NCI-H1694 treated with DMSO at 0.1 percent for 48 hours (cell line): ENCODE measurements at places on chromosomes 6 and 20.

- no peak for DNase-seq
Observed at GRCh38 chr6:28537065-28537464, 11.4 kb downstream of the GPX5 start.

DNA sequence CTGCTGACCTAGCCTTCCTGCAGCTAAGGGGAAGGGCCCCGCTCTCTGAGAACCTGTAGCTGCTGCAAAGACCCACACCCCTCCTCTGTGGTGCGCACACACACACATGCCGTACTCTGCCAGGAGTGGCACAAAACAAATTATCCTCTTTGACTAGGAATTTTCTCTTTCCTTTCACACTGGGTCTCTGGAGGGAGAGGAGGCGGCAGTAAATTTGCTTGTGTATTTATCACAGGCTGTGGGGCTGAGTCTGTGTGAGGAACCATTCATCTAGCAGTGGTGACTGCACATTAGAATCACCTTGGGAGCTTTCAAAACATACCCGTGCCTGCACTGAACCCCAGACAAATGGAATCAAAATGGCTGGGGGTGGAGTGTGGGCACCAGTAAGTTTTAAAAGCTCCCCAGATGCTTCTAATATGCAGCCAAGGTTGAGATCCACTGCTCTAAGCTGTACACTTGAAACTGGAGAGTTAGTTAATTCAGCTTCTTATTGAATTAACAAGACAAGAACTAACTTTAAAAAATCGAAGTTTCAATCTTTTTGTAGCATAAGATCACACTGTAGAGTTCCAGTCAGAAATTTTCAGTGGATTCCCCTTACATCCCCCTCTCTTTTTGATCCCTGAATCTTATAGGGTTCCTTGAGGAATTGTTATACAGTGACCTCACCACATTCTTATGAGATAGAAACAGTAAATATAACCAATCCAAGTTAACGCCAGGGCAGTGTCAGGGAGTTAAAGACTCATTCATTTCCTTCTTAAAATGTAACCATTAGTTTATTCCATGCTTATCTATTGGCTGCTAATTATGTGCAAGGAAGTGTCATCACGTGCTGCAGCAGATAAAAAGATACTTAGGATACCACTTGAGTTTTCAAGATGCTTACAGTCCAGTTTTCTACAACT lies 29.8 kb upstream of the GMDS start:
- no peak for DNase-seq

DNA sequence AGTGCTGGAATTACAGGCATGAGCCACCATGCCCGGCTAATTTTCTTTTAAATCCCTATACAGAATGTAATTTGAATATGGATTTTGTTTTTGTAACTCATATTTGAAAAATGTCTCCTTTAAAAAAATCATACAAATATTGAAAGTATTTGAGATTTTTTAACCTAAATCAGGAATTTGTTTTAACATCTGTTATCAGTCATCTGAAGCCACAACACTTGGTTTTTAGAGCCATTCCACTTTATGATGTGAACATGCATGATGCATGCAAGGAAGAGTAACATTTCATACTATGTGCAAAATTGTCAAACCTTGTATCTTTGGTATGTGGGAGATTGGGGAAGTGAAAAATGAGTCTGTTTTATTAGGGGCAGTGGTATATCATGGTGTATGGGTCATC lies 124.5 kb upstream of the AHI1 start:
- DNase-seq = no peak

DNA sequence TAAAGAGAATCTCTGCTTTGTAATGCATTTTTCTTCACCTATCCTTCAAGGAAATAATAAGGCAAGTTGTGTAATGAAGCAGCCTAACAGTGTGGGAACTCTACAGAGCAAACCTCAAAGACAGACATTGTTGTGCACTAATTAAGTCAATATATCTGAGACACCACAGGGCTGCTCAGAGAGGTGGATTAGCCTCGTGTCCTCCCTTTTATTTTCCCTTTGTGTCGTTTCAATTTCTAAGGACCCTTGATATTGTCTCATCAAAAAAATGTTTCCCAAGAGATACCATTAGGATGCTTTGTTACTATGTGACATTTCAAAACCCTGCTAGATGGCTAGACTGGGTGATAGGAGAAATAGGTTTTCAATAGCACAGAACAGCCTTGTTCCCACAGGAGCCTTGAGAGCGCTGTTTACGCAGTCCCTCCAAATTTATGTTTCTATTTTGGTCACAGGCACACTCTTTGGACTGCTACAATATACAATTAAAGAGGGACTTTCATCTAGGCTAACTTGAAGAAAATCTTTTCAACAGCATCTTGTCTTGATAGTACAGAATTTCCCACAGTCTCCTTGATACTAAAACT lies 23.1 kb downstream of the UBE3D start:
- DNase-seq = no peak

GRCh38 chr20:3751675-3752385 lies 15.7 kb downstream of the ADISSP start:
- DNase-seq = no peak

DNA sequence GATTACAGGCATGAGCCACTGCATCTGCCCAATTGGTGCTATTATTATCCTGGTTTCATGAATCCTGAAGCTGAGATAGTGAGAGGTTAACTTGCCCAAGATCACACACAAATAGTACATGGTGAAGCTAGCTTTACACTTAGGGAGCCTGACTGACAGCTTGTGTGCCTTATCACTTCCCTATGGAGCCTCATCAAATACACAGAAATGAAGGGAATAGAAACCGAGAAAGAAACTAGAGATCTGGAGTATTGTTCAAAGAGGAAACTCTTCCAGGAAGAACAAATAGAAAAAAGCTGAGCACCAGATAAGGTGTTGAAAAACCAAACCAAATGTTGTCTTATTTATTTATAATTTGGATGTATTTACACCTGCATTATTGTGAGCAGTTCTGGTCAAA lies 155.0 kb upstream of the CITED2 start:
- DNase-seq = no peak
